ENCODE measurements at places on chromosomes 13 and 19. TPM values are rescaled to one million over a fixed set of nuclear protein-coding genes. Genes with fewer than 3 reads are reported as not detected.
A peak's percentile ranks its signal among the peaks of the same experiment; 100 is the strongest.

The ERICH6B gene
- total RNA-seq = not detected

The DCLK1 gene
- 22.4 TPM for total RNA-seq

The LILRA2 gene
- not detected for total RNA-seq

The FUT1 gene
- 0.59 TPM for total RNA-seq

The MYO1F gene
- 0.33 TPM for total RNA-seq

The TTC9B gene
- 1.7 TPM for total RNA-seq

The EGLN2 gene
- 113 TPM for total RNA-seq

The LEUTX gene
- not detected for total RNA-seq

The OR10H4 gene
- total RNA-seq = not detected

DNA sequence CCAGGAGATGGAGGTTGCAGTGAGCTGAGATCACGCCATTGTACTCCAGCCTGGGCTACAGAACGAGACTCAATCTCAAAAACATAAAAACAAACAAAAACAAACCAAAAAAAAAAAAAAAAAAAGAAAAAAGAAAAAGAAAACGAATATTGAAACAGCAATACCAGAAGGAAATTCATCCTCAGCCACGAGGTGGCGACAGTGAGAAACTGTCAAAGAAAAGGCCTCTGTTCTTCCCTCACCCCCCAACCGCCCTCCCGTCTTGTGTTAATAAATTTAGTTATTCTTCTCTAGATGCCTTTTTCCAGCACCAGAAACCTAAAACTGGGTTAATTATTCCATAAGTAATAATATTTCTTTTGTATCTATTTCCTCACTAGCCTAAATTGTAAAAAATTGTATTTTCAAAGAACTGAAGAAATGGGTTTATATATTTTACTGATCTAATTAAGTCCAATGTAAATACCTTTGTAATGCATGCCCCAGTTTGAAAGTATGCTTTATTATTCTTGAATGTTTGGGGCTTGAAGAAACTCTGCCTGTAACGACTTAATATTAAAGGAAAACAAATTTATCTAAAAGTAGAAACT lies 38.6 kb downstream of the LIG4 start:
- no peak overlapping the region for H3K4me3 ChIP-seq
- H3K36me3 ChIP-seq = peaks cover 6% of the 10 kb centered on the region
- no peaks in the 10 kb centered on the region for H3K4me1 ChIP-seq
- H3K27ac ChIP-seq = no peak overlapping the region
- no peaks in the 10 kb centered on the region for H3K27me3 ChIP-seq
- peak; percentile 47 for DNase-seq

DNA sequence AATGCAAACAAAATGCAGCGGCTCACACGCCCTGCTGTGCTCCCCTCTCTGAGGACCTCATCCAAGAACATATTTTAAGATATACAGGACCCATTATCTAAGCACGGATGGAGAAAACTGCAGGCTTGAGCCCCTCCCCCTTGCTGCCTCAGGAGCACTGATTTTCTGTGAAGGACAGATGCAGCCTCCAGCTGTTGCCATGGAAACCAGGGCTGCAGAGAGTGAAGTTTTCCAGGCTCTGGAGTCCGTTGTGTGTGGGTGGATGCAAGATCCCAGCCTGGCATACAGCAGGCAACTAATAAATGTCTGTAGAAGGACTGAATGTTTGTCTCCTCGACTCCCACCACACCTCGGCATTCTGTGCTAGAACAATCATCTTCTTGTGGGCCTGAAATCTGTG lies 105.6 kb upstream of the PEG3 start:
- no peaks in the 10 kb centered on the region for H3K27me3 ChIP-seq
- no peak overlapping the region for H3K4me3 ChIP-seq
- no peak overlapping the region for H3K27ac ChIP-seq
- peaks cover 13% of the 10 kb centered on the region for H3K36me3 ChIP-seq

GRCh38 chr13:30319655-30320054 lies 12.3 kb upstream of the KATNAL1 start:
- peaks cover 6% of the 10 kb centered on the region for H3K4me1 ChIP-seq
- H3K27me3 ChIP-seq = no peaks in the 10 kb centered on the region
- H3K36me3 ChIP-seq = no peaks in the 10 kb centered on the region

- no peak overlapping the region for H3K27ac ChIP-seq
- H3K36me3 ChIP-seq = no peaks in the 10 kb centered on the region
- DNase-seq = no peak
- H3K4me1 ChIP-seq = no peaks in the 10 kb centered on the region
- no peak overlapping the region for H3K4me3 ChIP-seq
- H3K27me3 ChIP-seq = no peaks in the 10 kb centered on the region
Observed at GRCh38 chr13:72129117-72129516, 262.1 kb upstream of the DACH1 start.

- H3K27me3 ChIP-seq = peaks cover 3% of the 10 kb centered on the region
- DNase-seq = no peak
- peaks cover 46% of the 10 kb centered on the region for H3K4me1 ChIP-seq
Observed at GRCh38 chr13:32407854-32408253, 20.1 kb downstream of the N4BP2L1 start.

- no peak overlapping the region for H3K27ac ChIP-seq
- no peak overlapping the region for H3K4me3 ChIP-seq
- no peak for DNase-seq
- no peaks in the 10 kb centered on the region for H3K4me1 ChIP-seq
- no peaks in the 10 kb centered on the region for H3K36me3 ChIP-seq
- no peaks in the 10 kb centered on the region for H3K27me3 ChIP-seq
Observed at GRCh38 chr13:28423010-28423409, 71.9 kb downstream of the FLT1 start.

DNA sequence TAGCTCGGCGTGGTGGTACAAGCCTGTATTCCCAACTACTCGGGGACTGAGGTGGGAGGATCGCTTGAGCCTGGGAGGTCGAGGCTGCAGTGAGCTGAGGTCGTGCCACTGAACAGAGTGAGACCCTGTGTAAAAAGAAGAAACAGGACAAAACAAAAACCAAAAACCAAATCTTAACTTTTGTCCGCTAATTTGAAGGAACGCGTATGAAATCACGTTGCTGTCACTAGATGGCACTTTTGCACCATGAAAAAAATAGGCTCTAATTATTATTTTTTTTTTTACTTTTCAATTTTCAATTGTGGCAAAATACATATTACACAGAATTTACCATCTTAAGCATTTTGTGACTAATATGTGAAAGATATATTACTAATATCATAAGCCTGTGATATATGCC lies 17.6 kb upstream of the ZNF835 start:
- H3K4me3 ChIP-seq = no peak overlapping the region
- no peak for DNase-seq

DNA sequence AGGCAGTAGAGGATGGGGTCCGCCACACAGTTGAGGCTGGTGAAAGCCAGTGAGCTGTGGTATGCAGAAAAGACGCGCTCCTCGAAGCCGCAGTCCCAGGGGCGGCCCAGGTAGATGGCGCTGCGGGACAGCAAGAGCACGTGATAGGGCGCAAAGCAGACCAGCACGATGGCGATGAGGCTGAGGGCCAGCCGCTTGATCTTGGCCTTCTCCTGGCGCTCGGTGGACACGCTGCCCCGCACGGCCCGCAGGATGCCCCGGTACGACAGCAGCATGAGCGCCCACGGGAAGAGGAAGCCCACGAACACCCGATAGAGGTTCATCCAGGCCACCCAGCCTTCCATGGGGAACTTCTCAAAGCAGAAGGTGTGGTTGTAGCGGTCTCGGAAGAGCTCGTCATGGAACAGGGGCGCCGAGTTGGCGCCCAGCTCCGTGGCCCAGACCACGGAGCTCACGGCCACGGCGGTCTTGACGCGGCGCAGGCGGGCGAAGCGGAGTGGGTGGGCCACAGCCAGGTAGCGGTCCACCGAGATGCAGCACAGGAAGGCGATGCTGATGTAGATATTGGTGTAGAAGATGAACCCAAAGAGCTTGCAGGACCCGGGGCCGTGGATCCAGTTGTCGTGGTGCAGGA lies 6.5 kb upstream of the OPA3 start:
- no peaks in the 10 kb centered on the region for H3K4me1 ChIP-seq
- H3K27me3 ChIP-seq = peaks cover 61% of the 10 kb centered on the region
- DNase-seq = peak; percentile 26
- H3K27ac ChIP-seq = no peak overlapping the region

- H3K4me3 ChIP-seq = no peak overlapping the region
- H3K4me1 ChIP-seq = peaks cover 13% of the 10 kb centered on the region
- no peak overlapping the region for H3K27ac ChIP-seq
- peaks cover 26% of the 10 kb centered on the region for H3K27me3 ChIP-seq
Observed at GRCh38 chr19:51317376-51317775, 5.9 kb downstream of the IGLON5 start.

DNA sequence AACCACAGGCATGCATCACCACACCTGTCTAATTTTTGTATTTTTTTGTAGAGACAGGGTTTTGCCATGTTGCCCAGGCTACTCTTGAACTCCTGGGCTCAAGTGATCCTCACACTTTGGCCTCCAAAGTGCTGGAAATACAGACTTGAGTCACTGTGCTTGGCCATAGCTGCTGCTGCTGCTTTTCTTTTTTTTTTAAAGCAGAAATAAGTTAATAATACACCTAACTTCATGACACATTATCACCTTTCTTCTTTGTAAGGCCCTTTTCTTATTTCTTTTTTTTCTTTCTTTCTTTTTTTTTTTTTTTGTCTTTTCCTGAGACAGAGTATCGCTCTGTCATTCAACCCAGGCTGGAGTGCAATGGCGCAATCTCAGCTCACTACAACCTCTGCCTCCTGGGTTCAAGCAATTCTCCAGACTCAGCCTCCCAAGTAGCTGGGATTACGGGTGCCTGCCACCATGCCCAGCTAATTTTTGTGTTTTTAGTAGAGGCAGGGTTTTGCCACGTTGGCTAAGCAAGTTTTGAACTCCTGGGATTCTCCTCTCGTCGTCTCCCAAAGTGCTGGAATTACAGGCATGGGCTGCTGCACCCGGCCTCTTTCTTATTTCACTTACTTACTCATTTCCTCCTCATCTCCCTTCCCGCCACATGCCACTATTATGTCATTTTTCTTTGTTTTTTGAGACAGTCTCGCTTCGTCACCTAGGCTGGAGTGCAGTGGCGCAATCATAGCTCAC lies 8.7 kb downstream of the SHKBP1 start:
- no peak overlapping the region for H3K4me3 ChIP-seq
- peaks cover 38% of the 10 kb centered on the region for H3K4me1 ChIP-seq
- no peaks in the 10 kb centered on the region for H3K27me3 ChIP-seq
- DNase-seq = no peak
- H3K36me3 ChIP-seq = peaks cover 9% of the 10 kb centered on the region
- no peak overlapping the region for H3K27ac ChIP-seq

GRCh38 chr19:30402436-30403202 lies 30.4 kb downstream of the ZNF536 start:
- H3K27me3 ChIP-seq = peaks cover 55% of the 10 kb centered on the region
- DNase-seq = no peak
- H3K4me3 ChIP-seq = no peak overlapping the region
- H3K27ac ChIP-seq = no peak overlapping the region

DNA sequence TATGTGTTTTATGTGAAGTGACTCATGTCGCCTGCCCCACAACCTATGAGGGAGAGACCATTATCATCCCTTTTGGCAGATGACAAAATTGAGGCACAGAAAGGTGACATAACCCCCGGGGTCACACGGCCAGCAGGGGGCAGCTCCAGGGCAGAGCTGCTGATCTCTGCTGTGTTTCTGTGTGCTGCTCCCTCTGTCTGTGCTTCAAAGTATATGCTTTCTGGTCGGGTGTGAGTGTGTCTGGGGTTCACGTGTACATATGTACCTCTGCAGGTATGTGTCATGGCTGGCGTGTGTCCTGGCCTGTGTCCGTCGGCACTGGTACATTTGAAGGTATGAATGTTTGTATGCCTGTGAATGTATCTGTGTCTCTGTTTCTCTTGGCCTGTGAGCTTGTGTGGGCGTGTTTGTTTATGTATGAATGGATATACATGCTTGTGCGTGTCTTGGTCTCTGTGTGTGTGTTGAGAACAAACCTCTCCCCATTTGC lies 7.1 kb downstream of the LIPE start:
- peak overlapping the region; percentile 32 for H3K4me3 ChIP-seq
- H3K27ac ChIP-seq = no peak overlapping the region
- H3K36me3 ChIP-seq = no peaks in the 10 kb centered on the region
- no peaks in the 10 kb centered on the region for H3K27me3 ChIP-seq
- peaks cover 36% of the 10 kb centered on the region for H3K4me1 ChIP-seq

- no peak for DNase-seq
- H3K27ac ChIP-seq = no peak overlapping the region
- H3K36me3 ChIP-seq = no peaks in the 10 kb centered on the region
- no peak overlapping the region for H3K4me3 ChIP-seq
Observed at GRCh38 chr13:108283110-108283509, 13.6 kb downstream of the TNFSF13B start.

- no peak overlapping the region for H3K4me3 ChIP-seq
- H3K36me3 ChIP-seq = no peaks in the 10 kb centered on the region
- no peaks in the 10 kb centered on the region for H3K4me1 ChIP-seq
- H3K27me3 ChIP-seq = no peaks in the 10 kb centered on the region
Observed at GRCh38 chr13:62931853-62932252, 1516.2 kb upstream of the PCDH20 start.

- H3K4me3 ChIP-seq = no peak overlapping the region
- no peak for DNase-seq
- no peak overlapping the region for H3K27ac ChIP-seq
- H3K4me1 ChIP-seq = peaks cover 10% of the 10 kb centered on the region
- H3K36me3 ChIP-seq = peaks cover 9% of the 10 kb centered on the region
Observed at GRCh38 chr13:40471076-40471475, 195.4 kb downstream of the FOXO1 start.

GRCh38 chr13:80654638-80655249 lies 313.8 kb upstream of the SPRY2 start:
- no peak for DNase-seq
- peaks cover 13% of the 10 kb centered on the region for H3K36me3 ChIP-seq
- no peaks in the 10 kb centered on the region for H3K27me3 ChIP-seq
- peaks cover 4% of the 10 kb centered on the region for H3K4me1 ChIP-seq
- no peak overlapping the region for H3K4me3 ChIP-seq
- no peak overlapping the region for H3K27ac ChIP-seq

DNA sequence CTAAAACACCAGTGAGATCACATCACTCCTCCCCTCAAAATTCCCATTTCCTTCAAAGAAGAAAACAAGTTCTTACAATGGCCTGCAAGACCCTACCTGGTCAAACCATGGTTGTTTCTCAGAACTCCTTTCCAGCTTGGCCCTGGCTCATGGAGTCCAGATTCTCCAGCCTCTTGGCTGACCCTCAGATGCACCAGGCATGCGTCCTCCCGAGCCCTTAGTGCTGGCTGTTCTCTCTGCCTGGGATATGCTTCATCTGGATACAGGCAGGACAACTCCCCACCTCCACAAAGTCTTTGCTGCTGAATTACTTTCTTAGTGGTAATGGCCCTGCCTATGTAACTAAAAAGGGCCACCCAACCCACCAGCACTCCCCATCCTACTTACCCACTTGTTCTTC lies 94.3 kb downstream of the MBNL2 start:
- H3K27ac ChIP-seq = no peak overlapping the region
- peaks cover 12% of the 10 kb centered on the region for H3K4me1 ChIP-seq
- H3K4me3 ChIP-seq = no peak overlapping the region
- no peaks in the 10 kb centered on the region for H3K27me3 ChIP-seq
